ENCODE measurements at places on chromosomes 6 and 20.

DNA sequence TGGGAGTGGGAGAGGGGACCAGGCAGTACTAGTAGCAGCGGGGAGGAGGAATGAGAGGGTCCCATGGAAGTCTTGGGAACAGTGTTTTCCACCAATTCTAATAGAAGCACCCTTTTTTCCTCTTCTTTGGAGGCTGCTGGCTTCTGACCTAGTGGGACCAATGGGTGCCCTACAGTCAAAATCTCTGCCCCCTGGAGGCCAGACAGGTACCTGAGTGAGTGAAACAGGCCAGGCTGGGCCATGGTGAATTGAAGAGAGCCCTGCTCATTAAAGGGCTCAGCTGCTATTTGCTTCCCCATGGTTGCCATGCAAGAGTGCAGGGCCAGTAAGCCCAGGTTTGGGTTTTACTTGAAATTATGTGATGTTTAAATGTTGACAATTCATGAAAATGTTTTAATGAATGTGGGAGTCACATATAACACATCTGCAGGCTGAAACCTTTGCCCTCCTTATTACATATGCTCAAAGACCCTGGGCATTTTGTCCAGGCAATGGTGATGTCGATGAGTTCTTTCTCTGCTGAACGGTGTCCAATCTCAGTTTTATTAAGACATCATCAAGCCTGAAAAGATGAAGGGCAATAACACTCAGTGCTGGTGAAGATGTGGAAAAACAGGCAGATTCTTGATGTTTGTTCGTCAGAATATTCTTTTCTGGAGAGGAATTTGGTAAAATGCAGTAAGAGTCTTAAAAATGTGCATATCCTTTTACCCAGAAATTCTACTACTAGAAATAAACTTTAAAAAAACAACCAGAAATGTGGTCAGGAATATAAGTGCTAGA is 42.3 kb upstream of the OCSTAMP start:
- DNase-seq: no peak

- DNase-seq: no peak
Observed at GRCh38 chr6:68615938-68616337, 19.1 kb upstream of the ADGRB3 start.

GRCh38 chr20:63243604-63244247 is 8.0 kb downstream of the BIRC7 start:
- no peak for DNase-seq

GRCh38 chr6:151445482-151445881 is 6.4 kb downstream of the RMND1 start:
- DNase-seq: no peak

DNA sequence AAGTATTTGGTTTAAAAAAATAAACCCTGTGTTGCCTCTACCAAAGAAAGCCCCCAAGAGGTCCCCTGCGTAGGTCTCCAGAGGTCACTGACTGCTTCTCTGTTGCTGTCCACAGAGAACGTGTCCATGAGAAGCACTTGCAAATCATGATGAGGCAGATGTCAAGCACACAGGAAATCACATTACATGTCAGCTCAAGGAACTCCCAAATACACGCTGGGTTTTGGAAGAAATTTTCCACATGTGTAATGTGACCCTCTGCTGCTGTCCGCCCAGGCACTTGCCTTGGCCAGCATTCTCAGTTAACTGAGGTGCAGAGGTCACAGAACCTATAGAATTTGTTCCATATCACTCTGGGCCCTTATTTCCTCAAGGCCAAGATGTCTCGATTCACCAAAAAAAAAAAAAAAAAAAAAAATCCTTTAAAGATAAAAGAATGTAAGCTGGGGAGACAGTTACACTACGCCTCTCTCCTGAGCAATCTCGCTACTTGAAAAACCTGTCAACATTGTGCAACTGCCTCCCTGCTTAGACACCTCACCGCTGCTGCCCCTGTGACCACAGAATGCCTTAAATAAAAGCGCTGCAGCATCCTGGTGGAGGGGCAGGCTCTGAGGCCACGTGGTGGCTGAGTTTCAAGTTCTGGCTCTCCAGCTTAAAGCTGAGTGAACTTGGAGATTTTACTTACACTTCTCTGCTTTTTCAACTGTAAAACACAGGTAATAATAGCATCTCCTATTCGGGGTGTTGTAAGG is 42.3 kb downstream of the SLC22A23 start:
- no peak for DNase-seq

- DNase-seq: no peak
Observed at GRCh38 chr6:819122-819521, 126.2 kb upstream of the EXOC2 start.

DNA sequence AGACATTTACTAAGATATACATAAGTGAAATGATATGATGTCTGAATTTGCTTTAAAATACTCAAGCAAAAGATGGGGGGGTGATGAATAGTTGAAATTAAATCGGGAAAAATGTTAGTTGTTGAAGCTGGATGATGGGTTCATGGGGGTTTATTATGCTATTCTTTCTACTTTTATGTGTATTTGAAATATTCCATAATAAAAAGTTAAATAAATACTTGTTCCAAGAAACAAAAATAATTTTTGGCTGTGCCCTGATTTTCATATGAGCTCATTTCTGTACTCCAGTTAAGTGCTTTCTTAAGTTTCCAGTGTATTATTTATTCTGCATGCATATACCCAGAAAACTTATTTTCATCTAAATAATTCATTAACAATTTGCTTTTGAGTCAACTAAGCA is 138.6 kb downstream of the AIG1 start:
- DNase-seq: no peak

GRCh38 chr6:129644567-129645015 is 65.4 kb downstream of the ARHGAP18 start:
- DNase-seq: no peak

DNA sequence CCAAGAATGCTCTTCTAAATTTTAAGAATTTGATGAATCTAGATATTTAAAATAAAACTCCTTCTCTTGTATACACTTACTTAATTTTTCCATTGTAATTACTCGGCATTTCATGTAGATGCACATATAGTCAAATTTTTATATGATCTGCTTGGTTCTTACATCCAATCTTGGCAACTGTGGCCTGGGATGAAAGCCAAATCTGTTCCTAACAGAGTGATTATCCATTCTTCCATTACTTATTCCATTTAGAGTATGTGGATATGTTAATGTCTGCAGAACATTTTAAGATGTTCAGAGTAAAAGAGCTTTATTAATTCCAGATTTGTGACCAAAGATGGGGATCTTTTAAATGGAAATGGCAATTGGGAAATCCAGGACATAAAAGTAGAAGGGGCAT is 144.1 kb upstream of the PDE7B start:
- DNase-seq: no peak

- no peak for DNase-seq
Observed at GRCh38 chr6:4101298-4101697, 22.4 kb upstream of the FAM217A start.

- no peak for DNase-seq
Observed at GRCh38 chr20:51959066-51959542, 156.8 kb upstream of the SALL4 start.

- DNase-seq: no peak
Observed at GRCh38 chr20:62275219-62275618, 27.6 kb upstream of the ADRM1 start.

GRCh38 chr6:1665214-1665613 is 55.5 kb downstream of the FOXC1 start:
- no peak for DNase-seq

- no peak for DNase-seq
Observed at GRCh38 chr6:34239500-34239825, 2.8 kb downstream of the HMGA1 start.

GRCh38 chr6:138498629-138499302 is 528 bp downstream of the NHSL1 start:
- DNase-seq: no peak

DNA sequence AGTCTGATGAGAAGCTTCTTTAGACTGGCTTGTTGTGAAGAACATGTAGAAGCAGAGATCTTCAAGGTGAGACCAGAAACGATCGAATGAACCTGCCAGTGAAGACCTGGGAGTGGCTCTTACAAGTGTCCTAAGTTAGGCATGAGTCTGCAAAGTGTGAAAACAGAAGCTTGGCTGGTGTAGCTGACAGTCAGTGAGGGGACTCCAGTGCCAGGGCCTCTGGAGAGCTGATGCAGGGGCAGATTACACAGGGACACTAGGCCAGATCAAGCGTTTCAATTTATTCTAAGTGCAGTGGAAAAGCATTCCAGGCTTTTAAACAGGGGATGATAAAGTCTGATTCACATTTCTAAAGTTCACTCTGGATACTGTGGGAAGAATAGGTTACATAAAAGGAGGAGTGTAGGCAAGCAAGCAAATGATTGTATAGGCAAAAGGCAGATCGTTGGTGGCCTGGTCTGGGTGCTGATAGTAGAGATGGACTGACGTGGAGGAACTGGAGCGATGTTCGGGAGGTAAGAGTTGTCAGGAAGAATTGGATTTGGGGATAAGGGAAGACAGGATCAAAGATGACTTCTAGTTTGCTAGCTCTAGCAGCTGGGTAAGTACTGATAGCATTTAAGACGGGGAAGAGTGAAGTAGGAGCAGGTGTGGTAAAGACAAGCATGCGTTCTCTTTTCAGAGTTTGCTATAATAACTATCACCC is 133.5 kb downstream of the MAN1A1 start:
- no peak for DNase-seq

DNA sequence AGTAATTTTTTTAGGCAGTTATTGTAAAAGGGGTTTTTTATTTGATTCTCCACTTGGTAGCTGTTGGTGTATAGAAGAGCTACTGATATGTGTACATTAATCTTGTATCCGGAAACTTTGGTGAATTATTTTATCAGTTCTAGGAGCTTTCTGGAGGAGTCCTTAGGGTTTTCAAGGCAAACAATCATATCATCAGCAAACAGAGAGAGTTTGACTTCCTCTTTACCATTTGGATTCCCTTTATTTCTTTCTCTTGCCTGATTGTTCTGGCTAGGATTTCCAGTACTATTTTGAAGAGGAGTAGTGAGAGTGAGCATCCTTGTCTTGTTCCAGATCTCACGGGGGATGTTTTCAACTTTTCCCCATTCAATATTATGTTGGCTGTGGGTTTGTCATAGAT is 28.0 kb upstream of the TNFAIP3 start:
- DNase-seq: no peak

DNA sequence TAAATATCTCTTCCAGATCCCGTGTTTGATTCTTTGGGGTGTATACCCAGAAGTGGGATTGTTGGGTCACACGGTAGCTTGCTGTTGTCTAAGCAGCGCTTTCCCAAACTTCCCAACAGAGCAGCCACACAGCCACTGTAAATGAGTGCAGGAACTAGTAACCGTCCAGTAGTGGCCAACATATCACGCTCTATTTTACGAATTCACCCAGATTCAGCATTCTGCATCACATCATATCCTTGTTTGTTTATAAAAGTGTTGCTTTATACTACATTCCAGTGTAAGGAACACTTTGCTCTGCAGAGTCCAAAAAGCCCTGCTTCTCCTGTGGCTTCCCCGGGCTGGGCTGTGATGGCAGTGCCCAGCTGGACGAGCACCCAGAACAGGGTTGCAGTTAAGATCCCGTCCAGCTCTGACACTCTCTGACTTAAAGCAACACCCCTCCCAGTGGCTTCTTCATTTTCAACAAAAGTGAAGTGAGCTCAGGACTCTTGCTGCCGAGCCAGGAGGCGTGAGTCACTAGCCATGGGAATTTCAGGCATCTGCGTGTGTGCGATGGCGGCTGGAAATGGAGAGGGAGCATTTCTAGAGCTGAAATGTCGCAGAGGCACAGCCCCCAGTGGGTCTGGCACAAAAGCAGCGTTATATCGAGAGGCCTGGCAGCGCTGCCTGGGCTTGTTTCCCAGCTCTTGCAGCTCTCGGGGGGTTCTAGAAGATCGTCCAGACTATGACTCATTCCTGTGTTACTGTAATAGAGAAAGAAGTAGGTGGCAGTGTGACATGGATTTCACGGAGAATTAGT is 216.3 kb upstream of the ECI2 start:
- DNase-seq: no peak

GRCh38 chr20:10910535-10911178 is 236.9 kb upstream of the JAG1 start:
- DNase-seq: no peak

GRCh38 chr6:20135677-20136268 is 76.5 kb downstream of the MBOAT1 start:
- no peak for DNase-seq

DNA sequence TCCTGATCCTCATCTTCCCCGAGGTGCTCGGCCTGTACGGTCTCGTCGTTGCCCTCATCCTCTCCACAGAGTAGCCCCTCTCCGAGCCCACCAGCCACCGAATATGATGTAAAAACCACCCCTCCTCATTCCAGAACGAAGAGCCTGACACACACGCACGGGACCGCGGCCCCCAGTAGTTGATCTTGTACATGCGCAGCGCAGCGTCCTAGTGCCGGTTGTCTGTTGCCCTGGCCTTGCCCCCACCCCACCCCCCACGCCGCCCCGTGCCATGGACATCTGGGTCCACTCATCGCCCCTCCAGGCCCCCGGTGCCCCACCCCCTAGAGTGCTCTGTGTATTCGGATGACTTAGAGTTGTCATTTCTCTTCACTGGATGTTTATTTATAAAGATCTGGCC is 5.2 kb upstream of the PRPH2 start:
- DNase-seq: no peak

GRCh38 chr6:36029464-36029863 is 1.9 kb downstream of the MAPK14 start:
- DNase-seq: no peak

DNA sequence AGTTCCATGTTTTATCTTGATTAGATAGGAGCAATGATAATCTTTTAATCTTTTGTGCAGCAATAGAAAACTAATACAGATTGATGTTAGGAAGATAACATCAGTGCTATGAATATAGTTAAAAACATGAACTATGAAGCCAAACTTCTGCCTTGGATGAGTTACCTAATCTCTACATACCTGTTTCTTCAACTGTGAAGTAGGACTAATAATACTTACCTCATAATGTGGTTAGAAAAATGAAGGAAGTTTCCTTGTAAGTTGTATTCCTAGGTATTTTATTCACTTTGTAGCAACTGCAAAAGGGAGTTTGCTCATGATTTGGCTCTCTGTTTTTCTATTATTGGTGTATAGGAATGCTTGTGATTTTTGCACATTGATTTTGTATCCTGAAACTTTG is 111.9 kb downstream of the FRK start:
- DNase-seq: no peak

- no peak for DNase-seq
Observed at GRCh38 chr6:132843316-132844035, 29.1 kb downstream of the RPS12 start.

GRCh38 chr6:16420715-16421461 is 182.5 kb downstream of the GMPR start:
- no peak for DNase-seq

DNA sequence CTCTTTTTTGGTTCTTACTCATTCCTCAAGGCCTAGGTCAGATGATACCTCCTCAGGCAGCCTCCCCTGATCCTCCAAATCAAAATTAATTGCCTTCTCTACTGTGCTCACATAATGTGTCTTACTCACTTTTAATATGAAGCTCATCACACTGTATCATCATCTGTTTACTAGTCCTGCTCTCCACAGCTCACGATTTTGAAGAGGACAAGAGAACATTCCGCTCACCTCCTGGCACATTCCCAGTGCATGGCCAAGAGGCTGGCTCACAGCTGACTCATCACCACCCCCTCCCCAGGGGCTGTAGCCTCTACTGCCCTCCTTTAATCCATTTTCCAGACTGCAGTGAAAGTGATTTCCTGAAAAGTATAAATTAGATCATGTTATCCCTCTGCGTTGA is 133.1 kb downstream of the ALDH8A1 start:
- no peak for DNase-seq
